Activated B cell treated with CpG ODN at 0.5 μM for 24 hours (primary cell): ENCODE measurements at places on chromosomes 7 and 10. TPM values are rescaled to one million over a fixed set of nuclear protein-coding genes. Genes with fewer than 3 reads are reported as not detected.

DNA sequence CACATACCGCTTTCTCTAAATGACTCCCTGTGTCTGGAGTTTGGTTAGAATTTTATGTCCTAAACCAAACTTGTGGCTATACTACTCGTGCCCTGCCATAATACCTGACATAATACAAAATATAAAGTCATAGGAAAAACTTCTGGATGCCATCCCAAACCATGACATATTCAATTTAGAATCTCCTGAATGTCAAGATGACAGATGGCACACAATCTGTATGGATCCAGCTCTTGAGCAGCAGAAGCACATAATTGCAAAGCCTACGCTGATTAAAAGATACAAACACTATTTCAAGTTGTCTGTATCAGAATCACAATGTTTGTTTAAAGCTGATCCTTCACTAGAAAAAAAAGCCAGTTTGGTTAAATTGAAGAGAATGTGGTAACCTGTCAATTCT, 22.4 kb upstream of the CDC14C start:
- no peak for DNase-seq
- H3K4me3 ChIP-seq = no peak overlapping the region
- no peaks in the 10 kb centered on the region for H3K36me3 ChIP-seq

The TSPAN33 gene
- 332 and 341 TPM in 2 replicates for total RNA-seq

The HMX3 gene
- total RNA-seq = not detected in 2 replicates

DNA sequence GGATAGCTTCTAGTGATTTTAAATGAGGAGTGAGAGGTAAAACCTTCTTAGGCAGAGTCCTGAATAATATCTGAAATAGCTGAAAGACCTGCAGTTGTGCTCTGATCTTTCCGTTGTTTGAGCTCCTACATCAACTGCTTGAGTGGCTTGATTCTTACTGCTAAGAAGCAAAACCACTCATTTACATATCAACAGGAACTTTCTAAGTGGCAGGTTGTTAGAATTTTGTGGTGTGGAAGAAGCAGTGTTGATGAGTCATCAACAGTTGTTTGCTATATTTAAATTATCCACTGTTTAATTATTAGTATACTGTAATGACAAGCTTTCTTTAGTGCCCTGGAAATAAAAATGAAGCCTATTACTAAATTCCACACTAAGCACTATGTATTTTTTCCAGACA, 689.5 kb downstream of the DNAJB9 start:
- no peak for DNase-seq
- no peaks in the 10 kb centered on the region for H3K36me3 ChIP-seq
- no peaks in the 10 kb centered on the region for H3K27me3 ChIP-seq
- H3K4me1 ChIP-seq = no peaks in the 10 kb centered on the region
- no peak overlapping the region for H3K4me3 ChIP-seq
- no peak overlapping the region for H3K27ac ChIP-seq

GRCh38 chr10:44356139-44357022, 28.5 kb downstream of the CXCL12 start:
- H3K4me3 ChIP-seq = no peak overlapping the region
- H3K36me3 ChIP-seq = no peaks in the 10 kb centered on the region
- H3K27ac ChIP-seq = no peak overlapping the region
- no peaks in the 10 kb centered on the region for H3K4me1 ChIP-seq
- DNase-seq = no peak
- H3K27me3 ChIP-seq = no peaks in the 10 kb centered on the region

- H3K27ac ChIP-seq = no peak overlapping the region
- no peaks in the 10 kb centered on the region for H3K36me3 ChIP-seq
- H3K27me3 ChIP-seq = peaks cover 6% of the 10 kb centered on the region
- no peak overlapping the region for H3K4me3 ChIP-seq
- DNase-seq = no peak
These were observed 32.9 kb upstream of the UTF1 start for GRCh38 chr10:133196936-133197758.

GRCh38 chr10:28089467-28089866, 90.6 kb upstream of the ODAD2 start:
- peaks cover 13% of the 10 kb centered on the region for H3K36me3 ChIP-seq
- no peaks in the 10 kb centered on the region for H3K4me1 ChIP-seq
- no peak for DNase-seq
- H3K27me3 ChIP-seq = no peaks in the 10 kb centered on the region
- no peak overlapping the region for H3K4me3 ChIP-seq
- no peak overlapping the region for H3K27ac ChIP-seq

The MALRD1 gene
- total RNA-seq = not detected in 2 replicates

The PHKG1 gene
- total RNA-seq = 2.0 and 3.4 TPM in 2 replicates

GRCh38 chr7:36469236-36469635, 79.6 kb downstream of the ANLN start:
- no peak overlapping the region for H3K4me3 ChIP-seq
- H3K36me3 ChIP-seq = no peaks in the 10 kb centered on the region
- DNase-seq = no peak
- H3K27me3 ChIP-seq = peaks cover 10% of the 10 kb centered on the region

DNA sequence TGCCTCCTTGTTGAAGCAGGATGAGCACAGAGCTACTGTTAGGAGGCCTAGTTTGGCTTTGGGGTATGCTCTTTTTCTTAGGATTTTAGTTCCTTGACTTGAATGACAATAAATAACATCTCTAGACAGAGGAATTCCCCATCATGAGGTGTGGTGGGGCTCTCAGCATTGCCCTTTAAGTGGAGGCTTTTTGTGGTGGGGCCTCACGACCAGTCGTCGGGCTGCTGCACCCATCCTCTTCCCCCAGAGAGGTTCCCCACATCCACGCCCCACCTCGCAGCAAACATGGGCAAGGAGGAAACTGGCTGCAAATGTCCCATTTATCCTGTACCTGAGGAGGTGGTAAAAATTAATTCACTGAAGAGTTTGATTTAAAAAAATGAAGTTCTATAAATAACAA, 36.1 kb upstream of the TARP start:
- H3K4me1 ChIP-seq = peaks cover 12% of the 10 kb centered on the region
- DNase-seq = no peak
- H3K36me3 ChIP-seq = no peaks in the 10 kb centered on the region
- no peak overlapping the region for H3K27ac ChIP-seq
- H3K4me3 ChIP-seq = no peak overlapping the region
- H3K27me3 ChIP-seq = peaks cover 22% of the 10 kb centered on the region

DNA sequence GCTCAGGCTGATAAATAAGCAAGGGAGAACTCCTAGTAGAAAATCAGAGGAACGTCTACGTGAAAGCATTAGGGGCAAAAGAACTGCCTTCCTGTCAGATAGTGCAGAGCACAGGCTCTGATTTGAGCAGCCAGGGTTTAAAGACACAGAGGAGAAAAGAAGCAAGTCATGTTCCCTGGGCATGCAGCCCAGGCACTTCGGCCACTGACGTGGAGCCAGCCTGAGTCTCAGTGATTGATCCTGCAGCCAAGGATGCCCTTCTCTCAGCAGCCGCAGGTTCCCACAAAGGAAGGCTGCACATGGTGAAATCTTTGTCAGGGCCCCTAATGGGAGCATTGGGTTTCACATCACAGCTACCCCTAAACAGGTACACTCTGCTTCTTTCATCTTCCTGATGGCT, 161.7 kb upstream of the HPS1 start:
- H3K4me1 ChIP-seq = no peaks in the 10 kb centered on the region
- H3K36me3 ChIP-seq = no peaks in the 10 kb centered on the region
- peaks cover 17% of the 10 kb centered on the region for H3K27me3 ChIP-seq
- DNase-seq = no peak
- H3K4me3 ChIP-seq = no peak overlapping the region

The FOXI2 gene
- not detected in 2 replicates for total RNA-seq

DNA sequence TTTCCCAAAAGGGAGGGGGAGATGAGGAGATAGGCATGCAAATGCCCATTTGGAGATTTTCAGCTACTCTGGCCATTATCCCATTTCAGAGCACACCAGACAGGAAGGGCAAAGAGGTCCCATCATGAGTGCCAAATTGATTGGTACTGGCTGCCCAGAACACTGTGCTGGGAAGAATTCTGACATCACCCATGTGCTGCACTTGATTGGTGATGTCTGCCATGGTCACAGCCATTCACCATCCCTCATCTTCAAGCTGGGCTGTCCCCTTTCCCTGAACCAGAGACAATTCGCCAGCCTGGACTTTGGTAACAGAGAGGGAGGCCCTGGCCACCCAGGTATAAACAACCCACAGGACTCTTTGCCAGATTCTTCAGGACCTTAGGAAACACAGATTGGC, 23.2 kb upstream of the RADIL start:
- no peaks in the 10 kb centered on the region for H3K4me1 ChIP-seq
- H3K27ac ChIP-seq = no peak overlapping the region
- H3K4me3 ChIP-seq = no peak overlapping the region
- H3K27me3 ChIP-seq = peaks cover 4% of the 10 kb centered on the region
- no peaks in the 10 kb centered on the region for H3K36me3 ChIP-seq

The HMX2 gene
- 0.13 TPM in 1 of 2 replicates, not detected in the other for total RNA-seq

The GPR15LG gene
- not detected in 2 replicates for total RNA-seq

The SKAP2 gene
- 70.3 and 75.6 TPM in 2 replicates for total RNA-seq

GRCh38 chr7:67732898-67733297, 736.3 kb downstream of the TYW1 start:
- H3K4me1 ChIP-seq = no peaks in the 10 kb centered on the region
- no peak for DNase-seq
- H3K27ac ChIP-seq = no peak overlapping the region
- H3K36me3 ChIP-seq = no peaks in the 10 kb centered on the region
- H3K4me3 ChIP-seq = no peak overlapping the region

DNA sequence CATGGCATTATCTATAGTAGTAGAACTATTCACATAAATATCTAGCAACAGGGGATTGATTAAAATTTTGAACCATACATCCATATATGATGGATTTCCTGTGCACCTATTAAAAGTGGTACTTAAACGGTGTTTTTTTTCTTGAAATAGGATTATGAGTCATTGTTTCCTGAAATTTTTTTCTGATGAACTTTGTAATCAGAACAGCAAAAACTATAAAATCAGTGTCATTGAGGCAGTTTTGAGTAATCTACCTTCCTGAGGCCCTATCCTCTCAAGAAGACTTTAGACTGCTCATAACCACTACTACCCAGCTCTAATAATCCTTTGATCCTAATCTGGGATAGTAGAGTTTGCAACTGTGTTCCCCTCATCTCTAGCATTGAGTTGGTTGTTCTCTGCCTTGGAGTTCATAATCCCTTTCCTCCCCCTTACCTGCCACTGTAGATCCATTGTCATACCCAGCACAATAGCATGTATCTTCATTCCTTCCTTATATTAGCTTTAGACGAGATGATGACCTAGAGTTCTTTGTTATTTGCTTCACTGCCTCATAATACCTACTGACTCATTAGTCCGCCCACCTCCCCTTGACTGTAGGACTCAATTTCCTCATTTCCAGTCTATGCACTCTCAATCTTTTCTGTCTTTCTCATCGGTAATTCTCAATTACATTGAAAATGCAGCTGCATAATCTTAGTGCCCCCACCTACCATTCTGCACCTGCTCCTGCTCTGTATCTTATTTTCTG, 133.4 kb downstream of the LRRC4 start:
- peaks cover 32% of the 10 kb centered on the region for H3K4me1 ChIP-seq
- H3K36me3 ChIP-seq = peaks cover 5% of the 10 kb centered on the region
- no peak overlapping the region for H3K4me3 ChIP-seq
- H3K27ac ChIP-seq = no peak overlapping the region

The VSTM4 gene
- total RNA-seq = not detected in 2 replicates

GRCh38 chr10:45058580-45058979, 57.9 kb downstream of the ZNF22 start:
- peaks cover 4% of the 10 kb centered on the region for H3K27me3 ChIP-seq
- DNase-seq = no peak

DNA sequence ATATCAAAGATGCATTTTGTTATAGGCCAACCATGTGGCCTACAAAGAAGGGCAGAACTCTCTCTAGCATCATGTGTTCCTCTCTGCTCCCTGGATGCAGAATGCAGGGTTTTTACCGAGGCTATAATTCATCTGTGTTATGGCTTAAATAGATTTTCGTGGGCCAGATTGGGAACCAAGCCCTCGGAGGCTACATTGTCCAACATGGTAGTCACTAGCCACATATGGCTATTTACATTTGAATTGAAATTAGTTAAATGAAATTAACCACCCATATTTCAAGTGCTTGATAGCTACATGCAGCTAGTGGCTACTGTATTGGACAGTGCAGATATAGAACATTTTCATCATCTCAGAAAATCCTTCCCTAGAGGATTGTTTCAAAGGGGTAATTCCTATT, 2.8 kb downstream of the PLCE1 start:
- peaks cover 11% of the 10 kb centered on the region for H3K4me1 ChIP-seq
- H3K27me3 ChIP-seq = peaks cover 52% of the 10 kb centered on the region
- no peak overlapping the region for H3K4me3 ChIP-seq
- H3K36me3 ChIP-seq = no peaks in the 10 kb centered on the region
- H3K27ac ChIP-seq = no peak overlapping the region

DNA sequence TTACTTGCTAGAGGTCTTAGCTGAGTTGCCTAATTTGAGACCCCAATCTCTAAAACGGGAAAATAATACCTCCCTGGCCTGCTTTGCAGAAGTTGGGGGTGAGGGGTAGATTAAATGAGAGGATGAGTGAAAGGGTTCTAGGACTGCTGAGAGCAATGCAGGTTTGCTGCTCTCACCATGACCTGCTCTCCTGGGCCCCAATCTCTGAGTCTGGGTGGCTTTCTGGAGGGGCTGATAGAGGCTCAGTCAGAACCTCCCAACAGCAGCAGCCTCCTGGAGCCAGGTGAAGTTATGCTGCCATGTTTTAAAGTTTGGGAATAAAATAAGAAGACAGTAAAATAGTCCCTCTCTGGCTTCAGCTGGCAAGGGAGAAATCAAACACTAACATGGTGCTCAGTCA, 7.3 kb downstream of the UROS start:
- H3K36me3 ChIP-seq = peaks cover 39% of the 10 kb centered on the region

DNA sequence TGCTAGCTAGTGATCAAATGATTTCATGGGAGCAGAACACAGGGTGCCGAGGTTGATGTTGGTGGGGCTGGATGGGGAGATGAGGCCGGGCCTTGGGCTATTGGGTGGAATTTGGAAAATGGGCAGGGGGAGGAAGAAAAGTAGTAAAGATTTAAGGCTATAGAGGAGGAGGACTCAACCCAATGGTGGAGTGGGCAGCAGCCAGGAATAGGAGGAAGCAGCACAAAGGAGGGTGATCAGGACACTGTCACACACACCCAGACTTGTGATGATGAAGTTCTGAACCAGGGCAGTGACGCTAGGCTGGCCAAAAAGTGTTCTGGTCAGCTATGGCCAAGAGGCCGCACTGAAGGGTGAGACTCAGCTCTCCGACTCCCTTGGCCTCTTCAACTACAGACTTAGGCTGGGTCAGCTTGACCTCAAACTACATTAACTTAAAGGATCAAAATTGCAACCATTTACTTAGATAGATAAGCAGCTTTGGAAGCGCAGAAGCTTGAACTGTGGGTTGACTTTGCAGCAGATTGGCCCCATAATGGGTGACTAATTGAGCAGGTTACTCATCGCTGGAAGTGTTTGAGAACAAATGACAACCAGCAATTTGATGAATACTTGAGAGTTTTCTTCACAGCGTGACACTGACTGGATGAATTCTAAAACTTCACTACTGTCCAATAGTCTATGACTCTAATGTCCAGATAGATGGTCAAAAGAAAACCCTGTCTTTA, 29.4 kb upstream of the GPR26 start:
- no peak overlapping the region for H3K4me3 ChIP-seq
- peaks cover 18% of the 10 kb centered on the region for H3K27me3 ChIP-seq
- no peak for DNase-seq

GRCh38 chr7:19305698-19306097, 160.5 kb upstream of the FERD3L start:
- H3K27me3 ChIP-seq = no peaks in the 10 kb centered on the region
- DNase-seq = no peak
- no peak overlapping the region for H3K4me3 ChIP-seq
